Activated naive CD8-positive, alpha-beta T cell treated with anti-CD3 and anti-CD28 coated beads for 36 hours (primary cell): ENCODE measurements at places on chromosomes 4 and X. TPM values are rescaled to one million over a fixed set of nuclear protein-coding genes. Genes with fewer than 3 reads are reported as not detected.

DGKK gene
- total RNA-seq = not detected

H2BW2 gene
- total RNA-seq = not detected

ATP6AP2 gene
- 51.2 TPM for total RNA-seq

MAPK10 gene
- not detected for total RNA-seq

HMX1 gene
- not detected for total RNA-seq

ANXA3 gene
- total RNA-seq = 2.8 TPM

RNF150 gene
- total RNA-seq = 0.02 TPM

G3BP2 gene
- 249 TPM for total RNA-seq

POF1B gene
- not detected for total RNA-seq

KLHL4 gene
- total RNA-seq = not detected

SPANXB1 gene
- total RNA-seq = not detected

- peak overlapping the region; percentile 25 for H3K27ac ChIP-seq
- no peak for DNase-seq
- peaks cover 11% of the 10 kb centered on the region for H3K4me1 ChIP-seq
- H3K27me3 ChIP-seq = no peaks in the 10 kb centered on the region
- H3K36me3 ChIP-seq = peaks cover 29% of the 10 kb centered on the region
These were observed 45.6 kb downstream of the RFC1 start for GRCh38 chr4:39320381-39321115.

GRCh38 chr4:115433491-115433890 is 320.1 kb upstream of the NDST4 start:
- DNase-seq = no peak
- no peaks in the 10 kb centered on the region for H3K4me1 ChIP-seq
- no peak overlapping the region for H3K4me3 ChIP-seq
- no peak overlapping the region for H3K27ac ChIP-seq
- H3K36me3 ChIP-seq = no peaks in the 10 kb centered on the region

DNA sequence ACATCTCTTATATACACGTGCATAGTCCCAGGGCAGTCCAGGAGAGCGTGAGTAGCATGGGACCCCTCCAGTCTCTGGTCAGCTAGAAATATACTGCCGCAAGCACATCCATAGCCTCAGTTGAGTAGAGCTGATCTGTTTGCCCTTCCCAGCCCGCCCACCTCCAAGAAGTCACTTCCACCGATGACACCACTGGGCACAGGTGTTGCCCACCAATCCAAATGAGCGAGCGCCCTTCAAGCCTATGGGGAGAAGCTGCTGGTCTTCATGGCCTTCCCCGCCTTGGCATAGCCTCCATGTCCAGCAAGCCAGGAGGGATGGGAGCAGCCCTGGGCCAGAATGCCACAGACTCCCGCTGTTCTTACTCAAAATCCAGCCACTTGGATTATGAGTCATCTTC is 10.2 kb downstream of the DUSP9 start:
- H3K27ac ChIP-seq = no peak overlapping the region
- H3K27me3 ChIP-seq = peaks cover 16% of the 10 kb centered on the region
- no peaks in the 10 kb centered on the region for H3K4me1 ChIP-seq
- no peak for DNase-seq

- DNase-seq = no peak
- no peaks in the 10 kb centered on the region for H3K4me1 ChIP-seq
- no peaks in the 10 kb centered on the region for H3K27me3 ChIP-seq
- H3K4me3 ChIP-seq = no peak overlapping the region
- no peak overlapping the region for H3K27ac ChIP-seq
- H3K36me3 ChIP-seq = no peaks in the 10 kb centered on the region
These were observed 26.9 kb upstream of the AMOT start for GRCh38 chrX:112867570-112867969.

GRCh38 chr4:188396037-188396436 is 256.8 kb downstream of the TRIML1 start:
- H3K27ac ChIP-seq = no peak overlapping the region
- no peaks in the 10 kb centered on the region for H3K36me3 ChIP-seq
- DNase-seq = no peak

- no peak within 1 kb of the TSS for H3K4me3 ChIP-seq
- H3K4me1 ChIP-seq = peaks cover 4% of the 10 kb centered on the region
- peaks cover 13% of the 10 kb centered on the region for H3K27me3 ChIP-seq
- DNase-seq = no peak
These were observed at the start of gene BMX for GRCh38 chrX:15500497-15500966. Gene BMX (plus strand): TSS chrX:15500807. CDS start chrX:15508354, 7,547 bp downstream.

DNA sequence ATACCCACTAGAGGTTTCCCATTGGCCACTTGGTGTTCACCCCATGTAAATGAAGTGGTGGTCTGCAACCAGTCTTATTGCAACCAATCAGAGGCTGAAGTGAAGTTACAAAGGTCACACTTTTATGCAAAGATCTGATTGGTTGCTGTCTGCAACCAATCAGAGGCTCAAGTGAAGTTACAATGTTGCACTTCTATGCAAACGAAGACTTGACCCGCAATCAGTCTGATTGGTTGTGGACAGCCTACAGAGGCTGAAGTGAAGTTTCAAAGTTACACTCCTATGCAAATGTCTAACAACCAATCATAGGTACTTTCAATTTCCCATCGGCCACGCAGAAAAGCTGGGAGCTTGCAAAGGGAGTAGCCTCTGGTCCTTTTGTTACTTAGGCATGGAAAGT is 22.3 kb upstream of the XPNPEP2 start:
- no peak overlapping the region for H3K27ac ChIP-seq
- no peaks in the 10 kb centered on the region for H3K4me1 ChIP-seq
- H3K27me3 ChIP-seq = no peaks in the 10 kb centered on the region
- no peak for DNase-seq
- no peaks in the 10 kb centered on the region for H3K36me3 ChIP-seq

- peaks cover 5% of the 10 kb centered on the region for H3K27me3 ChIP-seq
- peaks cover 24% of the 10 kb centered on the region for H3K4me1 ChIP-seq
- DNase-seq = no peak
- no peak overlapping the region for H3K4me3 ChIP-seq
These were observed 229.6 kb upstream of the PGRMC2 start for GRCh38 chr4:128517096-128517738.

GRCh38 chr4:94345969-94346368 is 3.3 kb upstream of the HPGDS start:
- H3K4me3 ChIP-seq = no peak overlapping the region
- DNase-seq = no peak
- H3K4me1 ChIP-seq = peaks cover 47% of the 10 kb centered on the region
- H3K36me3 ChIP-seq = no peaks in the 10 kb centered on the region
- no peak overlapping the region for H3K27ac ChIP-seq
- peaks cover 13% of the 10 kb centered on the region for H3K27me3 ChIP-seq

DNA sequence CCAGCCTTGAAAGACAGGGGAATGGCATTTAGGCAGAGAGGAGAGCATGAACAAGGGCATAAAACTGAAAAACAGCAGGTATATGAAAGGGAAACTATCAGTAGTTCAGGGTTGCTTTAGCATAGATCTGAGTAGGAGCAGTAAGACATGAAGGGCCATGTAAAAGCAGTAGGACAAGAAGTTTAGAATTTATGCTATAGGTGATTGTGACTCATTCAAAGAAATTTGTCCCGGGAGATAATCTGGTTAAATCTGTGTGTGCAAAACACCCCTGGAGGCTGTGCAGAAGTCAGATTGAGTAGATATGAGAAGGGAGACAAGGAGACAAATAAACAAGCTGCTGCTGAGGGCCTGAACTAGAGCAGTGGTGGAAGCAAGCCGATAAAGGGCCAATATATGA is 109.1 kb upstream of the BMP3 start:
- H3K4me3 ChIP-seq = no peak overlapping the region
- no peaks in the 10 kb centered on the region for H3K4me1 ChIP-seq
- no peak for DNase-seq
- H3K27ac ChIP-seq = no peak overlapping the region
- no peaks in the 10 kb centered on the region for H3K36me3 ChIP-seq

DNA sequence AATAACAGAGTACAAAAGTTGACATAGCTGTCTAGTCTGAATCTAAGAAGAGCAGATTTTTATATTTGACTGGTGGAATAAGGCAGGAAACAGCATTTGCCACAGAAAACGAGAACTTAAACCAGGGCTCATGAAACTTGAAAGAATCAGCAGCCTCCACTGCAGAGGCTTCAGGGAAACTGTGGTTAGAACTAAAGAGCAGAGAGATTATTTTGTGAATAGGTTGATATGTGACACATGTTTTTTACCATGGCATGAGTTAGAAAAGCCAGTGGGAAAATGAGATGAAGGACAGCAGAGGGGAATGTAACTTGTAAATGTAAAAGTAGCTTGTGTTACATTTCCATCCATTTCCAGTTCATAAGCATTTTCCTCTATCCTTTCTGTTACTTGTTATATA is 63.7 kb upstream of the CAMK2D start:
- H3K36me3 ChIP-seq = peaks cover 7% of the 10 kb centered on the region
- peak overlapping the region; percentile 79 for H3K27ac ChIP-seq
- H3K4me1 ChIP-seq = peaks cover 61% of the 10 kb centered on the region
- H3K27me3 ChIP-seq = no peaks in the 10 kb centered on the region

GRCh38 chr4:164483711-164484110 is 270.2 kb upstream of the SMIM31 start:
- no peak overlapping the region for H3K4me3 ChIP-seq
- no peak for DNase-seq
- no peak overlapping the region for H3K27ac ChIP-seq
- H3K27me3 ChIP-seq = no peaks in the 10 kb centered on the region

DNA sequence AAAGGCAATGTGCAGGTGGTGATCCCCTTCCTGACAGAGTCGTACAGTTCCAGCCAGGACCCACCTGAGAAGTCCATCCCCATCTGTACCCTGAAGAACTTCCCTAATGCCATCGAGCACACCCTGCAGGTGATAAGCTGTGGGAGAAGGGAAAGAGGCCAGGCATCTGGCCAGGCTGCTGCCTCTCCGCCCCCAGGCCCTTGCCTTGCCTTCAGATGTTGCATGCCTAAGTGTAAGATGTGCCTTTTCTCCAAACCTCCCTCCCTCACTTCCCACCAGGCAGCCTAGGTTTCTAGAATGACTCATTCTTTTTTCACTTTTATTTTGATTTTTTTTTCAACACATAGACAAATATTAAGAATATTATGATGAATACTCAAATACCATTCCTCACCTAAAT is 12.2 kb upstream of the CDK16 start:
- H3K4me3 ChIP-seq = no peak overlapping the region
- no peak for DNase-seq
- H3K36me3 ChIP-seq = peaks cover 12% of the 10 kb centered on the region
- H3K27ac ChIP-seq = peak overlapping the region; percentile 48

GRCh38 chrX:40153345-40154249 is 55.8 kb upstream of the BCOR start:
- no peaks in the 10 kb centered on the region for H3K27me3 ChIP-seq
- peak overlapping the region; percentile 83 for H3K27ac ChIP-seq
- H3K4me3 ChIP-seq = peak overlapping the region; percentile 74
- DNase-seq = peak; percentile 78

DNA sequence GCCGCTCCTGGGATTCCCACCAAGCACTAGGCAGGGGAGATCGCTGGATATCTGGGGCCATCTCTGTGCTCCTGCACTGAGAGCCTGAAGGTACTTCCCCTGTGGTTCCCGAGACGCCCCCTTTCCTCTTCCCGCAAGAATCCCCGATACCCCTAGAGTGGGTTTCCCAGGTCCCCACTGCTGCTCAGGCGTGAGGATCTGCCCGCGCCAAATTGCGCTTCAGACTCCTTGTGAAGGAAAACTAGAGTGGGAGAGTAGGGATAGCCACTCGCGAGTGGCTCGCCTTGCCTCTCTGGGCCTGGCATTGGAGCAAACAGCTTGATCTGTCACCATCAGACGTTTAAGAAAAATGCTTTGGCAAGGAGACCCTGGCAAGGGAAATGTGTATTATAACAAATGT is 1.5 kb downstream of the IL1RAPL2 start:
- H3K4me1 ChIP-seq = no peaks in the 10 kb centered on the region
- H3K27me3 ChIP-seq = peaks cover 52% of the 10 kb centered on the region
- no peak overlapping the region for H3K4me3 ChIP-seq
- DNase-seq = no peak
- no peak overlapping the region for H3K27ac ChIP-seq

DNA sequence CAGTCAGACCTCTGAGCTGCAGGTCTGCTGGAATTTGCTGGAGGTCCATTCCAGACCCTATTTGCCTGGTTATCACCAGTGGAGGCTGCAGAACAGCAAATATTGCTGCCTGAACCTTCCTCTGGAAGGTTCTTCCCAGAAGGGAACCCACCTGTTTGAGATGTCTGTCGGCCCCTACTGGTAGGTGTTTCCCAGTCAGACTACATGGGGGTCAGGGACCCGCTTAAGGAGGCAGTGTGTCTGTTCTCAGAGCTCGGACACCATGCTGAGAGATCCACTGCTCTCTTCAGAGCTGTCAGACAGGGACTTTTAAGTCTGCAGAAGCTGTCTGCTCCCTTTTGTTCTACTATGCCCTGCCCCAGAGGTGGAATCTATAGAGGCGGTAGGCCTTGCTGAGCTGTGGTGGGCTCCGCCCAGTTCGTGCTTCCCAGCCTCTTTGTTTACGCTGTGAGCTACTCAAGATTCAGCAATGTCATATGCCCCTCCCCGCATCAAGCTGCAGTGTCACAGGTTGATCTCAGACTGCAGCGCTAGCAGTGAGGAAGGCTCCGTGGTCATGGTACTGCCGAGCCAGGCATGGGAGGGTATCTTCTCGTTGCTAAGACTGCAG is 44.1 kb upstream of the KDR start:
- peaks cover 37% of the 10 kb centered on the region for H3K27me3 ChIP-seq
- H3K36me3 ChIP-seq = no peaks in the 10 kb centered on the region
- no peak overlapping the region for H3K4me3 ChIP-seq
- no peaks in the 10 kb centered on the region for H3K4me1 ChIP-seq

DNA sequence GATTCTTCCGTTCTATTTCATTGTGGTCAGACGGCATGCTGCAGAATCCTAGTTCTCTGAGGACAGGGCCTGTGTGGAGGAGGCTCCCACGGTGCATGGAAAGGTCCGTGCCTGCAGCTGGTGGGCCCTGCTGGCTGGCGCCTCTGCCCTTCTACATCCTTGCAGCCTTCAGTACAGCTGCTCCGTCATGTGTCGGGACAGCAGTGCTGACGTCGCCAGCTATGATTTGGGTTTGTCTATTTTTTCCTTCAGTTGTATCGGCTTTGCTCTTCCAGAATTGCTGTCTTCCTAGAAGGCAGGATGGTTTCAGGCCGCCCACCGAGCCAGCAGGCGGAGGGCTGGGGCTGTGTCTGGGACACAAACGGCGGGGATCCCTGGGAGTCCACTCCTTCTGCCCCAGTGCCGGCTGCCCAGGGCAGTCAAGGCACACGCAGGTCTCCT is 32.1 kb upstream of the CPLX1 start:
- no peak overlapping the region for H3K4me3 ChIP-seq
- H3K4me1 ChIP-seq = peaks cover 2% of the 10 kb centered on the region
- peaks cover 40% of the 10 kb centered on the region for H3K36me3 ChIP-seq
- no peak for DNase-seq
- no peaks in the 10 kb centered on the region for H3K27me3 ChIP-seq

- H3K27me3 ChIP-seq = no peaks in the 10 kb centered on the region
- no peak overlapping the region for H3K4me3 ChIP-seq
- H3K27ac ChIP-seq = peak overlapping the region; percentile 10
- H3K4me1 ChIP-seq = peaks cover 25% of the 10 kb centered on the region
- H3K36me3 ChIP-seq = peaks cover 3% of the 10 kb centered on the region
These were observed 32.5 kb upstream of the AP1AR start for GRCh38 chr4:112199041-112199440.

DNA sequence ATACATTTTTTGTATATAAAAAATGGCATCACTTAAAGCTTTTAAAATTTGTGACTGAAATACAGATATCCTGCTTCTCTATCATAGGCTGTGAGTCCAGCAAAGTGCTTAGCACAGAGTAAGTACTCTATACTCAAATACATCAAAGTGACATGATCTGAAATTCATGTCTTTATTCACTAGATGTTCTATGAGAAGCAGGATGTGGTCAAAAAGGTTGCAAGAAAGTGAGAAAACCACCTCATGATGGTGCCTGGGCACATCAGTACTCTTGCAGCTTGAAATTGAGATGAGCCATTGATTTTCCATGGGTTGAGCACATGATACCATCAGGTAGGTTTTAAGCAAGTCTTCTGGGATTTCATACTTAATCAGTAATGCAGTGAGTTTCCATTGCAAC is 20.4 kb upstream of the SFRP2 start:
- H3K4me3 ChIP-seq = no peak overlapping the region
- peak overlapping the region; percentile 64 for H3K27ac ChIP-seq
- DNase-seq = peak; percentile 38
- no peaks in the 10 kb centered on the region for H3K27me3 ChIP-seq
